HepG2 (cell line): ENCODE measurements at places on chromosomes 5 and 9. TPM values are rescaled to one million over a fixed set of nuclear protein-coding genes. Genes with fewer than 3 reads are reported as not detected.

Gene INSL6
- total RNA-seq = not detected in 2 replicates

DNA sequence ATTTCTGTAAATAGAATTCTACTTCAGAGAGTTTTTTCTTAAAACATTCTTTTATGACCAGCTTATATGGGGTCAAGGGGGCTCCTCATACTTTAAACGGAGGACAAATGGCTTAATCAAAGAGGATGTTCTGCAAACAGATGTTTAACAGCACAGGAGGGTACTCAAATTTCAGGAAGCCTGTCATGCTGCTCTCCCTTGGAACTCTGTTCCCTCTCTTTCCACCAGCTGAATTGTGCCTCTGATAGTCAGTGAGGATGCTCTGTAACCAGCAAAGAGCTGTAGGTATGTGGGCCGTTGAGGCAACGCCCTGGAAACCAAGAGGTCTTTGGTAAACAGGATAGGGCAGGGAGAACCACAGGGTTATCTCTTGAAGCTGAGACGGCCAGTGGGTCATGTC lies 161.1 kb downstream of the C5orf15 start:
- DNase-seq = no peak

DNA sequence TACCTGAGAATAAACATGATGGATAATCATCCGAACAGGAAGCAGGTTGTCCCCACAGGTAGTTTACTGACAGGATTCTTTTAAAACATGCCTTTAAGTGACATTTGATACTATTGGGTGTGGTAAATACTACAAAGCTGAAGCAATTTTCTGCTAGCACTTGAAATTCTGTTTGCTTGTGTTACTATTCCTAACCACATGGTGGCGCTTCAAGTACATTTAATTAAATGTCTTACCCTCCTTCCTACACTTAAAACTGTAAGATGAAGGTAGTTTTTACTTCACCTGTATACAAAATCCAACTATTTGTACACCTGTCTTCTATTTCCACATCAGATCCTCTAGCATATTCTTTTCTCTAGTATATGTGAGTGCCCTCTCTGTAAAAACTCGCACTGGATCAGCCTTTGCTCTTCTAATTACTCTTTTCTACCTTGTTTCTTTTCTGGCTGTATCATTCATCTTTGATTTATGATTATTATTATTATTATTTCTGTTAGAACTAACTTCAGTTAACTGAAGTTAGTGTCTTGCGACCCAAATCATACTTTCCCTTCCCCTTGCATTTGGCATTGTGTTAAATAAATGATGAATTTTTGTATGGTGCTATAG lies 18.4 kb downstream of the SLC25A46 start:
- DNase-seq = peak; percentile 38

- no peak for DNase-seq
Measured at GRCh38 chr5:170632985-170633234, 129.1 kb downstream of the KCNIP1 start.

GRCh38 chr5:78803353-78803752 lies 154.8 kb upstream of the LHFPL2 start:
- DNase-seq = no peak

DNA sequence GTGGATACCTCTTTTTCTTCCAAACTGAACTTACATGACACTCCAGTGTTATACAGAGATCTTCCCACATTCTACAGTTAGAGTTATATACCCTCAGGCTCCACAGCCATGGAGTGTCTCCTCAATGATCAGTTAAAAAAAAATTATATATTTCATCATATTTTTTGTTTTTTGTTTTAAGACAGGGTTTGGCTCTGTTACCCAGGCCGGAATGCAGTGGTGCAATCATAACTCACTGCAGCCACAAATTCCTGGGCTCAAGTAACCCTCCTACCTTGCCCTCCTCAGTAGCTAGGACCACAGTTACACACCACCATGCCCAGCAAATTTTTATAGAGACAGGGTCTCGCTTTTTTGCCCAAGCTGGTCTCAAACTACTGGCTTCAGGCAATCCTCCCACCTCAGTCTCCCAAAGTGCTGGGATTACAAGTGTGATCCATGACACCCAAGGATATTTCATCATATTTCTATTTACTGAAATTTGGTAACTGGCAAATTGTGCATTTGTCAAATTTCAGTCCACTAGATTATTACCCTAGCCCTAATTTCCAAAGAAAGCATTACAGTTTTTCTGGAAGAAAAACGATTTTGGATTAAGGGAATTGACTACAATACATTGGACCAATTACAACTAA lies 18.1 kb upstream of the SCAI start:
- no peak for DNase-seq
